Prostate gland (tissue), 2 donors: ENCODE measurements at places on chromosomes 7 and 10. TPM values are rescaled to one million over a fixed set of nuclear protein-coding genes. Genes with fewer than 3 reads are reported as not detected.

DNA sequence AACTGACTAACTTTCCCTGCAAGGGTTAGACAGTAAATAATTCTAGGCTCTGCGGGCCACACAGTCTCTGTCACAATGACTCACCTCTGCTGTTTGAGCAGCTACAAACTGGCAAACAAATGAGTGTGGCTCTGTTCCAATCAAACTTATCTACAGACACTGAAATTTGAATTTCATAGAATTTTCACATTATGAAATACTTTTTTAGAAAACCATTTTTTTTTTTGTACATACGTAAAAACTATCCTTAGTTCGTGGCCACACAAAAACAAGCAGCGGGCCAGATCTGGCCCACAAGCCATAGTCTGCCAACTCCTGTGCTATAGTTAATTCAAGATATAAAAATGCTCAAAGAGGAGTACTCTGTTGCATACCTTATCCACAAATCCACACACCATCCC is 32.6 kb downstream of the PIP4K2A start:
- DNase-seq: peak; percentile 34

DNA sequence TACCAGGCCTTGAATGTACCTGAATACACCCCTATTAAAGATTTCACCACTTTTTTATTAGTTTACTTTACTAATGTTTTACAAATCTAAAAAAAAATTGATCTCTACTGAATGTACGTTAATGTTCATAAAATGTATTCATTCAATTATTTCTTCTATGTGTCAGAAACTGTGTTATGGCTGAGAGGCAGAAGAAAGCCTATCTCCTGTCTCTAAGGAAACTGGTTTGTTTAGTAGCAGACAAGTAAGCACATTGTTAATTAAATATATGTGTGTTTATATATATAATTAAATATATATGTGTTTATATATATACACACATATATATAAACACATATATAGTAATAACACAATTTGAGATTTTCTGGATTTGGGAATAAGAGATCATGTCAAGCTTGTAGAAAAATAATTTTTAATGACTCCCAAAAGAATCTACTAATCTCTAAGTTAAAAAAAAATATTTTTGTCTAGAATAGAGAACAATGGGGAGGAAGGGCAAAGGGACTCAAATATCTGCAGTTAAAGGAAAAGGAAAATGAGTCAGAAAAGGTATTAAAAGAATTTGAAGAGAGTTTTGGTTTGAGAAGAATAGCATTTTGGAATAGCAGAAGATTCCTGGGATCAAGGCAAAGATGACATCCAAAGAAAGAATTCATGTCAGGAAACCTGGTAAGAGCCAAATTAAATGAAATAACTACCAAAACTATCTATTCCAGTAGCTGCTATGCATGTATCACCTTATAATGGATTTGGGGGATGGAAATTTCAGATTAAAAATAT is 92.1 kb downstream of the CH25H start:
- DNase-seq: no peak

GRCh38 chr7:141698247-141699015 is 3.5 kb downstream of the DENND11 start:
- DNase-seq: no peak

GRCh38 chr10:78287618-78288017 is 254.0 kb downstream of the RPS24 start:
- DNase-seq: no peak

DNA sequence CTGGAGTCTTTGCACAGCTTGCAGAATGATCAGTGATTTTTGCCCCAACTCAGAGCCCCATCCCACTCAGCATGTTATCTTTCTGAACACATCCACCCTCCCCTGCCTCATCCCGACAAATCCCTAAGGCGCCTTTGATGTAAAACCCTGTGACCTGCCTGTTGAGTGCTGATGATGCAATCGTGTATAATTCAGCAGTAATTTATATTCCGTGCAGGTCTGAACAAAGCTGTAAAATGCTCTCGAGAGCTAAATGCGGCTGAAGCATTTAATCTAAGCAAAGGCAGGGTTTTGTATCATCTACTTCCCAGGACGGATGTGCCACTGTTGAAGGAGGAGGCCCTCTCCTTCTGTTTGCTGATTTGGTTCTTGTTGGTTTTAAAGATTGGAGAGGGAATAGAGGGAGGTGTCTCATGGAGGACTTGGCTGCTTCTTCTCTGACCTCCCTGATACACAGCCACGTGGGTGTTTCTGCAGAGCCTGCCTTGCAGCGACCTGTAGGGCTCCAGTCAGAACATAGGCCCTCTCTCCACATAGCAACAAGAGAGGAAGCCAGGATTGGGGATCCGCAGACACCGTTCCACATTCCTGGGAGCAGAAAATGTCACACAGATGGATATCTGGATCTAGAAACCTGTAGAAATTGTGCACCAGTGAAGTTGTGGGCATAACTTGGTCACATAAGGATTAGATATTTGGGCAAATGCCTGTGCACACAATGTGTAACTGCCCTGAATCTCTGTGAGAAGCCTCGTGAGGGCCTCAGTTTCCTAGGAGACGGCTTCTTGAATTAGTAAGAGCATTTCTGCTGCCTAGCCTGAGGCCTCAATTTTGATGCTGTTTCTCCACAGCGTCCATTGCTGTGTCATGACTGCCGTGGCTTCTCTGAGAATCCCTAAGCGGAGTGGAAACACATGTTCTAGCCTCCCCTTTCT is 90.2 kb upstream of the AGK start:
- DNase-seq: peak; percentile 43

GRCh38 chr7:112132051-112132694 is 74.0 kb downstream of the DOCK4 start:
- DNase-seq: no peak

DNA sequence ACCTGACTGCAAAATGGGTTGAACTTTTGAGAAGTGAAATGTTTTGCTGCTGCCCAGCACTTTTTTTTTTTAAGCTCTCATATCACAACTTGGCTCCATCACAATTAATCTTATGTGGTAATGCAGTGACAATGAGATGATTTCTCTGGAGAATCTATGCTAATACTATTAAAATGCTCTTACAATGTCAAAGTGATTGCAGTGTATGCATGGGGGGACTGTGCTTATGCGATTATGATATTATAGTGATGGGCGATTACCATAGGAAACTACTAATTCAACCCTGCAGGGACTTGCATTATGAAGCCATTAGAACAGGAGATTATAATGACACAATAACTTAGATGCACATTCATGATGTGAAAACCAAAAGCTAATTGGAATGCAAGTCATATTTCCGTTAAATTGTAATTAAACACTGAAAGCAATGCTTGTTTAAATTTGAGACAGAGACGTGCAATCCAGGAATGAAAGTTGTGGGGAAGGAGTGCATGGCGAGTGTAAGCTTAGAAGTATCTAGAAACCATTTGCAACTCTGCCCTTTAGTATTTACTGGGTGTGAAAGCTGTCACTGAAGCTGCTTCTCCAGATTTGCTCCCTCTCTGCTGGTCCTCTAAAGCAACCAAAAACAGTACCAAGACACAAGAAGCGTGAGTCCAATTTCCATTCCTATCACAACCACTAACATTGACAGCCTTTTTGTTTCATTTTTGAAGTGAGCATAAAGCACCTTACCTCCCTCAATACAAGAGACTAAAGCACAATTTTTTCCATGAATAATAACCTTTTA is 21.6 kb downstream of the PTER start:
- no peak for DNase-seq

- DNase-seq: no peak
These were observed 93.6 kb downstream of the GPR37 start for GRCh38 chr7:124672011-124672410.

GRCh38 chr7:45367026-45367425 is 207.1 kb upstream of the ADCY1 start:
- no peak for DNase-seq

DNA sequence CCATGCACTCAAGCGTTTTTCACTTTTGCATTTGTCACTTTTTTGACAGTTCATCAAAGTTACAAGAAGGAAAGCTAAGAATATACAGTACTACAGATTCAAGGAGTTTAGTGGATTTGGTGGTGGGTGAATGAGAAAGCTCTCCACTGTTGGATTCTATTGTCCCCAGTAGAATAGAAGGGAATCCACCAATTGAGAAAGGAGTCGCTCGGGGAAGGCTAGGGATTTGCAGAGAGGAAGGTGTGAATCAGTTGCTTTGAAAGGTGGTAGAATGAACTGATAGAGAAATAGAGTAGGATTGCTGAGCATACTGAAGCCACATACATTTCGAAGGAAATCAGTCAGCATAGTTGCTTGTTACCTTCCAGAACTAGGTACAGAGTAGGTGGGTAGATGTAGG is 33.7 kb upstream of the GLCCI1 start:
- no peak for DNase-seq

- DNase-seq: no peak
These were observed 122.1 kb upstream of the STK17A start for GRCh38 chr7:43460733-43461348.

DNA sequence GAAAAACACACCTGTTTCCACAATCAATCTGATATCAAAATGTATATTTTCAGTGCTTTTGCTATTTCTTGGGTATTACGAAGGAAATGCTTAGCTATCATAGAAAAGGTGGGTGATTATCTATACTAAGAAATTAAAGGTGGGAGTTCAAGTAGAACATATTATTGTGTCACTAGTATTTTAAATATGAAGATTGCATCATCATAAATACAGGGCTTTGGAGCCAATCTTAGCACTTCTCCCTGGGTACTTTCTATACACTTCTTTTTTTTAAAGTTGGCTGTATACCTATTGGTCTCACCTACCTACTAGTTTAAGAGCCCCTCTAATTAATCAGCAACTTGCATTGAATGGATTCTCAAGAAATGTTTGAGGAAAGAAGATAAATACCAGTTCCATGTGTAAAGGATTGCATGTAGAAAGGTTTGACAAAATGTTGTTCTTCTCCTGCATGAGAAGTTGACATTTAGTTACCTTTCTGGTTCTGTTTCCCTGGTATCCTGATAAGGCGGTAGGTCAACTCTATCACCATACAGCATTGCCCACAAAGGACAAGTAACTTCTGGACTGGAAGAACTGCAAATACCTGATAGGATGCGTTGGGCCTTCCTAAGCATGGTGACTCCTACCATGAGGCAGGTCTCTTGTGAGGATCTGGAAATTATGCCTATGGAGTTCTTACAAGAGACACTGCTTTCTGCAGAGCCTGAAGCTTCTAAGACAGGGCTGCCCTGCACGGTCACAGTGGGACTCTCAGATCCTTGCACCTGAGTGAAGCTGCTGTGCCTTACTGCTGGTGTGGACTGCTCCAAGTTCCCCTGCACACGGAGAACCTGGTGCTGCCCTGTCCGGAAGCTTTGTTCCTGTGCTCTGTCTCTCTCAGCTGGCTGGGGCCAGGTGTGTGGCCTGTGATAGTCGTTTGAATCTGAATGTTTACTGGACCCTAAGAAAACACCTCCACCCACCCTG is 32.1 kb upstream of the PDSS1 start:
- no peak for DNase-seq

- DNase-seq: no peak
These were observed 181.3 kb downstream of the SDK1 start for GRCh38 chr7:3482147-3482921.

DNA sequence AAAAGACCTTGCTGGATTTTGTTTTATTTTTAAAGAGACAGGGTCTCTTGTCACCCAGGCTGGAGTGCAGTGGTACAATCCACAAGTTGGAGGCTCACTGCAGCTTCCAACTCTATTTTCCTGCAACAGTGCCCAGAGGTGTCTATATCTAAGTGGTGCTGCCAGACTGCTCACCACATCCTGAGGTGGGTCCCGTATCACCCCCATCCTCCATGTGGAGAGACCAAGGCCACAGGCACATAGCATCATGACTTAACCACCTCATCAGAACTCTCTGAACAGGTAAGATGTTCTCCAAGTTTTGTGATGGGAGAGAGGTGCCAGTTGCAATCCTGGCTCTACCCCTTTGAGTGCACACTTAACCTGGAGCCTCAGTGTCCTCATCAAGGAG is 98.2 kb downstream of the RNF216 start:
- no peak for DNase-seq

The DPYSL4 gene
- total RNA-seq: 22.6 TPM

The CNOT4 gene
- 44.7 TPM for total RNA-seq

The GLCCI1 gene
- 9.2 TPM for total RNA-seq

The HMX2 gene
- not detected for total RNA-seq

The NT5C3A gene
- total RNA-seq: 23.9 TPM

The TUBAL3 gene
- total RNA-seq: not detected

The CLCN1 gene
- not detected for total RNA-seq

The FEZF1 gene
- total RNA-seq: 2.6 TPM

The ANXA8 gene
- total RNA-seq: 8.2 TPM
